GM13976 (cell line): ENCODE measurements at places on chromosomes 7 and 10.
A peak's percentile ranks its signal among the peaks of the same experiment; 100 is the strongest.

DNA sequence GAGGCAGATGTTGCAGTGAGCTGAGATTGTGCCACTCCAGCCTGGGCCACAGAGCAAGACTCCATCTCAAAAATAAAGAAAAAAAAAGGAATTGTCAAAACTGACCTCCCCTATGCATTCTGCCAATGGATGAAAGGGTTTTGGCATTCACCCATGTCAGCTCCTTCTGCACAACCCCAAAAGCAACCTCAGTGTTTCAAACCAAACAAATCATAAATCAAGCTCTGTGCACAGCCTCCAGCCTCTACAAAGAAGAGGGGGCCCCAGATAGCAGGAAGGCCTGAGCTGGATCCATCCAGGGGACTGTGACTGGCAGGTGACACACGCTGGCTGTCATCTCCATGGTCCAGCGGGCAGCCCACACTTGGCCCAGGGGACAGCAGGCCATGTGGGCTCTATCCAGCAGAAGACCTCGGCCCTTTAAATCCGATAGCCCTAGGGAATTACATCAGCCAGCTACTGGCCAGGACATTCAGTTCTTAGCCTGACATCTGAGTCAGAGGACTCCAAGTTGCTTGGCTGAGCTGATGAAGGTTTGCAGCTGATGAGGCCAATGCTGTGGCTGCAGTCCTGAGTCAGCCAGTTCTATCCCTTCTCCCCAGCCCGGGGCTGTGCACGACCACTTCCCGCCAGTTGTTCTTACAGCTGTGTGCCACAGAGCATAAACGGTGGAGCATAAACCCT lies 52.0 kb upstream of the FIGNL1 start:
- DNase-seq: no peak

- DNase-seq: peak; percentile 2
Measured at GRCh38 chr10:123795846-123796590, 95.6 kb downstream of the CPXM2 start.

GRCh38 chr10:77456414-77456813 lies 181.2 kb downstream of the KCNMA1 start:
- DNase-seq: no peak

DNA sequence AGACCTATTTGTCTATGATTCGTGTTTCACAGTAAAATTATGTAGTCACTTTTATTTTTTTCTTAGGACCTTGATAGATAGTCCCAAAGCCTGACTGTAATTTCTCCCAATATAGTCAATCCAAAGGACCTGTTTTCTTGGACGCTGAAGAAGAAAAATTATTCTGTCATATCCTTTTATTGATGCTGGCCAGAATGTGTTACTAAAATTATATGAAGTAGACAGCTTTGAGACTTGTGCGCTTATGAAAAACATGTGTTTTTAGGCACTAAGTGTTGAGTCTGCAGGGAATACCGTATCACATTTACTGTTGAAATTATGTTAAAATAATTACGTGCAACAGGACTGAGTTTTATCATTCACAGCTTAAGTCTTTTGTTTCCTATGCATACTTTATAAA lies 17.9 kb downstream of the TES start:
- no peak for DNase-seq

GRCh38 chr10:29802171-29802570 lies 167.4 kb upstream of the SVIL start:
- DNase-seq: no peak

DNA sequence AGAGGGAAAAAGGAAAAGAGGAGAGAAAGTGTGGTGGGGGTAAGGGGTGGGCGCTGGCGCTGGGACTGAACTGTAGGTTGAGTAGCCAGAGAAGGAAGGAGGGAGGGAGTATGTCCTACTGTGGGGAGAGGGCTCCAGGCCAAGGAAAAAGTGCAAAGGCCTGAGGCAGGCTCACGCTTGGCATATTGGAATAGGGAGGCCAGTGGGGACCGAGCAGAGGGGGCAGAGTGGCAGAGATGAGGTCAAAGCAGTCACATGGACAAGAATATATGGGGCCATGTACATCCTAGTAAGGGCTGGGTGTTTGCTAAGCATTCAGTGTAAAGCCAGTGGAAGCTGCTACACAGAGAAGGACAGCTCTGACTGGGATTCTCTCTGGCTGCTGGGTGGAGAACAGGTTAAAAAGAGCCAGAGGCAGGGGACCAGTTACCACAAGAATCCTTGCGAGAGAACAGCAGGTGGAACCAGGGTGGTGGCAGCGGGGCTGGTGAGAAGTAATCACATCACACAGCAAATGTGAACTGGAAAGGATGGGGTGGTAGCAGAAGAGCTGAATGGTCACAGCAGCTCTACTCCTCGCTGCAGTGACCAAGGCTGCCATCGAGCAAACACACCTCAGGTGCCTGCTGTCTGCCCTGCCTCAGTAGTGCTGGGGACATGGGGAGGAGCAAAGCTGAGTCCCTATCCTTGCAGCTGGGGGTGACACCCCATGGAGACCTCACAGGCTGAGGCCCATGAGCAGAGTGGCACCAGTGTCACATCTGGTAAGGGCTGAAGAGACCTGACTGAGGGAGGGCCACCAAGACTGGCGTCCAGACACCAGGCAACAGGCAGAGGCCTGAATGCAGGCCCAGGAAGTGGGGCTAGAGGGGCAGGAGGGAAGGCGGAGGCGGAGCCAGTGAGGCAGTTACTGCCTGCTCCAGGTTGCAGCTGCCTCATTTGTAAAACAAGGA lies 39.5 kb downstream of the FAM53B start:
- DNase-seq: no peak

DNA sequence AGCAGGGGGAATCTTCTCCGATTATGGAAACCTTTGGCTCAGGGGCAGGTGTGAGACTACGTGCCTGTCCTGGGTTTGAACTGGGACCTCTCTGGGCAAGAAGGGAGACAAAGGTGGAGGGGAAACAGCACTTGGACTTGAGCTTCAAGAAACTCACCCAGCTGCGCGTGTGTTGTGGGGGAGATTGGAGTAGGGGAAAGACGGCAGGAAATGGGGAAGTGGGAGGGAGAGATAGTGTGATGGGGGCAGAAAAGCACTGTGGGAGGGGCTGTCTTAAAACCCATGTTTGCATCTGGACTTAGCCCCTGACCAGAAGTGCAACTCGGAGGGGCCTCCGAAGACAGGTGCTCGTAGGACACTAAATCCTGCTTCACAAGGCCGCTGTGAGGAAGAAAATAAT lies 107.0 kb downstream of the HIP1 start:
- DNase-seq: no peak

DNA sequence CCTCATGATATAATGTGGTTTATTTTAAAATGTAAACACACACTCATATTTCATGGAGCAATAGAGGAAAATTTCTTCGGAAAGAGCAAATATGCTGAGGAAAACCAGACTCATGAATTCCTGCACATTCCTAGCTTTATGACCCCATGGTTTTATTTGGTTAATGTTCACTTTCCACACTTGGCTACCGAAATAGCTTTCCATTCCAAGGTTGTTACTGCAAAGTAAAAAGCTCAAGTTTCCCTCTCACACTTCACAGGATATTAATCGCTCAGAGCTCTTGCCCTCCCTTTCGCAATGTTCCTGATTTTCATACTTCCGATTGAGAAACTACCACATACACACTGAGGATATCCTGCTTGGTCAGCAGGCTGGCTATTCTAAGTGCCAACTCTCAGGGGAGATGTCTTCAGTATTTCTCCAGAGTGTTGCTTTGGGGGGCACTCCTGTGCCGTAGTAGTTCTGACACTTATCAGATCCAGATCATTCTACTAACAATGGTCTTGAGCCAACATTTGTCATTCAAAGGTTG lies 77.5 kb upstream of the STEAP1B start:
- no peak for DNase-seq

DNA sequence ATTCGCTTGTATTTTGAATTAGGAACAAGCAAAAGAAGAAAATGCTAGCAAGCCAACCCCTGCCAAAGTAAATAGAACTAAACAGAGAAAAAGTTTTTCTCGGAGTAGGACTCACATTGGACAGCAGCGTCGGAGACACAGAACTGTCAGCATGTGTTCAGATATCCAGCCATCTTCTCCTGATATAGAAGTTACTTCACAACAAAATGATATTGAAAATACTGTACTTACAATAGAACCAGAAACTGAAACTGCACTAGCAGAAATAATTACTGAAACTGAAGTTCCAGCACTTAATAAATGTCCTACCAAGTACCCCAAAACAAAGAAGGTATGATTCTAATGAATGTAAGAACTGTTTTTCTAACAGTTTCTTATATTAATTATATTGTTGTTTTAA lies 87.9 kb downstream of the KMT2E start:
- DNase-seq: no peak

GRCh38 chr7:69412331-69413146 lies 185.7 kb upstream of the AUTS2 start:
- DNase-seq: peak; percentile 58

DNA sequence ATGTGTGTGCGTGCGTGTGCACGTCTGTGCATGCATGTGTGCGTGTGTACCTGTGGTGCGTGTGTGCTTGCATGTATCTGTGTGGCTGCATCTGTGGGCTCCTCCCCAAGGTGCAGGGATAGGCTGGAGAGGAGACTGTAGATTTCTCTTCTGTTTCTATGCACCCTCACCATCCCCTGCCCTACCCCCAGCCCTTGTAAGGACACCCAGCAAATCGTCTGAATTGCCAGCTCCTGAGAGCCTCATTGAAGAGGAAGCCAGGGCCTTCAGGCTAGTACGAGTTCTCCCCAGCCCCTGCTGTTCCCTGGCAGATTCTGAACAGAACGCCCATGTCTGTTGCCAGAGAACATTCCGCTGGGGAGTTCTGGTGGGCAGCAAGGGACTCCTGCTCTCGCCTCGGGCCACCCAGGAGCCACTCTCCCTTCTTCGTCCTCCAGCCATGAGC lies 17.0 kb upstream of the TRIM8 start:
- DNase-seq: no peak

DNA sequence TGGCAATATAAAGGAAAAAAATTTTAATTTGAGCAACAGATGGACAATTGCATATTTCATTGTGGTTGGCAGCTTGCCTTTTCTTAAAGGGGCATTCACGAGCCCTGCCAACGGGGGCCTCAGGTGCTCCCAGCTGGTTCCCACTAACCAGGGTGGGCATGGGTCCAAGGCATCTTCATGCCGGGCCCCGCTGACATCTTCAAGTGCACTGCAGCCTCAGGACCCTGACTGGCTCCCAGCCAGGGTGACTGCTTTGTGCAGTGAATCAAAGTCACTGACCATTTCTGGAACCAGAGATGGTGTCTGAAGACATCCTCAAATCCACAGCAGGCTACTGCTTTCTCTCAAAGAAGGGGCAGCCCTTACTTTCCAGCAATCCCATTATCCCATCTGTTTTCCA lies 275.2 kb upstream of the MGMT start:
- no peak for DNase-seq

GRCh38 chr10:28738200-28738599 lies 60.9 kb downstream of the BAMBI start:
- DNase-seq: no peak

DNA sequence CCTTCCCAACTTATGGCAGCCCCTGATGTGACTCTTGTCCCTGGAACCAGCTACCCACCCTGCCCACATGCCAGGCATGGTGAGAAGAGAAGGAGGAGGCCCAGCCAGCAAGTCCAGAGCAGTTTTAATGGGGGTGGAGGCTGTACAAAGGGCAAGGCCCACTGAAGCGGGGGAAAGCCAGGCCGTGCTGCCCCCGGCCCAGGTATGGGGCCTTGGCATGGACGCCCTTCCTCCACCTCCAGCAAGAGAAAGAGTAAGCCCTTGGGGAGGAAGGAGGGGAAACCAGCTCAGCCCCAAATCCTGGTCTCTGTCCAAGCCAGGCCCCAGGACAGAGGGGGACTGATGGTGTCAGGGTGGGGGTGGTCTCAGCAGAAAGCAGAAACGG lies 7.0 kb downstream of the NFKB2 start:
- DNase-seq: no peak

DNA sequence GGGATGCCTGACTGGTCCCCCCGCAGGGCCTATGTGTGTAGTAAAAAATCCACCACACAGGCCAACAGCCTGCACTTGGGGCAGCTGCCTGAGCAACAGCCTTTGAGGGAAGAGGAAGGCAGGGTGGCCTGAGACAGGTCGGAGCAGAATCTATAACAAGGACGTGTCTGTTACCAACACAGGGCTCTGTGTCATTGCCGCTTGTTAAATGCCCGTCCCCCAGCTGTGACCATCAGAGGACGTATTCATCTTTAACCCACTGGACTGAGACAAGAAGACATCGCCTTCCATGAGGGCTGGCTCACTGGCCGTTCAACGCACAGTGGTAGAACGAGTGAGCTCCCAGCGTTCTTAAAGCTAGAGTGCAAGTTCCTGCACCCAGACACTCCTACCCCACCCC lies 7.8 kb downstream of the PDIA4 start:
- DNase-seq: no peak

- no peak for DNase-seq
Measured at GRCh38 chr7:42744746-42745145, 167.1 kb downstream of the C7orf25 start.

DNA sequence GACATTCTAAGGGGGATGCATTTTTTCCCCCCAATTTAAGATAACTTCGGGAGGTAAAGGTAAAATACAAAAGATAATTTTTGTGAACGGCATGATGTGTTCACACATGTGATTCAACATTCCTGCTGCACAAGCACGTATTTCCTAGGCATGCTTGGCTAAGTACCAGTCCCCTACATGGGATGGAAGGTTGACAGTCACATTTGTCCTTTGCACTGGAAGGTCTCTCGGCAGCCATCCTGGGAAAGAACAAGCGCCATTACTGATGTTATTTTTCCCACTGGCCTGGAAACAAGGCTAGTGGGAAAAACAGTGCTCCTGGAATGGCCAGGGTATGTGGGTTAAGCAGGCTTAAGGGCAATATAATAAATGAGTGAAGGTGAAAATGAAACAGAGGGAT lies 276.2 kb upstream of the AOAH start:
- DNase-seq: no peak

- DNase-seq: no peak
Measured at GRCh38 chr7:157299613-157300368, 37.0 kb upstream of the DNAJB6 start.

- DNase-seq: no peak
Measured at GRCh38 chr7:129197771-129198170, 9.3 kb downstream of the SMO start.

DNA sequence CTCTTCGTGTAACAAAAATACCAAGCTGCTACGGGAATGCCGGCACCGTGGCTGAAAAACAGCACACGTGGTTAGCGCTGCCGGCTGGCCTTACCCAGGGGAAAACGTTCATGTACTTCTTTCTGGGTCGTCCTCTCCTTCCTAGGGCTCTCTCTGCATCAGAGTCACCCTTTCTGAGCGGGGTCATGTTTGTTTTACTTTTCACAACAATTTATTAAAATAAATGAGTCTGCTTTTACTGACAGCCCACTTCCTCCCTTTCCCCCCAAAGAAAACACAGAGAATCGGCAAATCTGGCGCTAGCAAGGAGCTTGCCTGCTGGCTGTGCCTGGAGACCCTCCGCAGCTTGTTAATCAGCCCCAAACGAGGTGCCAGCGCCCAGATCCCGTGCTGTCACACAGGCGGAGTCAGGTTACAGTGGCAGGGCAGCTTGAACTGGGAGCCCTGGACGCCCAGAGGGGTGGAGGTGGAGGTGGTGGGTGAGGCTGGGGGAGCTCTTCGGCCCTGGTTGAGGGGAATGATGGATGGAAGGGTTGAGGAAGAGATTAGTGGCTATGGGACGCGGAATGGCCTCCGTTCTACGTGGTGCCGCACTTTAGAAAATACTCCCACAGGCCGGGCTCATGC lies 162.2 kb upstream of the TNS3 start:
- no peak for DNase-seq

GRCh38 chr7:471866-472639 lies 47.6 kb downstream of the PDGFA start:
- DNase-seq: no peak
